ENCODE measurements at places on chromosomes 7 and 10.

GRCh38 chr7:30840141-30841024 lies 69.2 kb downstream of the MINDY4 start:
- DNase-seq, result no peak

DNA sequence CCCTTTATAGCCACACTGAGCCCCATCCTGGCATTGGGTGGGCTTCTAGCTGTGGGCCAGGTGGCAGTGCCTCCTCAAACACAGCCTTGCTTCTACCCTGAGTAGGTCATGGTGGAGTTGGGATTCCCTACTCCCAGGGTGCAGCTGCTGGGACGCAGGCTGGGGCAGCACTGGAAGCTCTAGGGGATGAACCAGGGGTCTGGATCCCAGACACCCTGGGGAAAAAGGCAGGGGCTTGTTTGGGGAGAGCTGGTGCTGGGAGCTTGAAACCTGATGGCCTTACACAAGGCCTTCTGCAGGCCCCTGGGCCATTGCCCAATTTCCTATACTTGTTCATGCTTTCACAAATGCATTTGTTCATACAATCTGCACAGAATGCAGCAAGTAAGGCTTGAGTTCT lies 103.7 kb upstream of the CTBP2 start:
- DNase-seq, result no peak

DNA sequence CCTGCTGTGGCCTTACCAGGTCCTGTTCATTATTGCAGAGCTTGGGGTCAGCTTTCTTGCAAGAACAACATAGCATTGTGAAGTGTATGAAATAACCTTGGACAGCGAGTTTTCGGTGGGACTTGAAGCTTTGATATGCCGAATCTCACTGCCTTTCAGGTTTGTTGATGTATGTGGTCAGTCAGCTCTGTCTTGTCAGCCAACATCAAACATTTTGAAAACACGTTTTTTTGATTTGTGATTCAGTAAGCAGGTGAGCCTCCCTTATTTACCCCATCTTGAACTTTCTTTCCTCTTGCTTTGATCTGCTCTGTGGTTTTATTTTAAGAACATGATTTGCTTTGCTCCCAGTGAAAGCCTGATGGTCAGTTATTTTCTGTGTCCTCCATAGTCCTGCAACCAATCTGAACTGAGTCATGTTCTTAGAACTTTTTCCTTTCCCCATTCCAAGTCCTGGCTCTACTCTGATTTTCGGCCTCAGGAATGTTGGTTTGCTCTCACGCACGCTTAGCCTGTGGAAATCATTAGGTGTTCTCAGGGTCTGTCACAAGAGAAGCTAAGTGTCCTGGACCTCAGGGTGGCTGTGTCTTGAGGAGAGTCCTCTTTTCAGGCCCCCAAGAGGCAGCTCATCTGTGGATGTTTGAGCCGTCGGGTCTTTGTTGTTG lies 8.7 kb downstream of the WBP1L start:
- DNase-seq, result no peak

DNA sequence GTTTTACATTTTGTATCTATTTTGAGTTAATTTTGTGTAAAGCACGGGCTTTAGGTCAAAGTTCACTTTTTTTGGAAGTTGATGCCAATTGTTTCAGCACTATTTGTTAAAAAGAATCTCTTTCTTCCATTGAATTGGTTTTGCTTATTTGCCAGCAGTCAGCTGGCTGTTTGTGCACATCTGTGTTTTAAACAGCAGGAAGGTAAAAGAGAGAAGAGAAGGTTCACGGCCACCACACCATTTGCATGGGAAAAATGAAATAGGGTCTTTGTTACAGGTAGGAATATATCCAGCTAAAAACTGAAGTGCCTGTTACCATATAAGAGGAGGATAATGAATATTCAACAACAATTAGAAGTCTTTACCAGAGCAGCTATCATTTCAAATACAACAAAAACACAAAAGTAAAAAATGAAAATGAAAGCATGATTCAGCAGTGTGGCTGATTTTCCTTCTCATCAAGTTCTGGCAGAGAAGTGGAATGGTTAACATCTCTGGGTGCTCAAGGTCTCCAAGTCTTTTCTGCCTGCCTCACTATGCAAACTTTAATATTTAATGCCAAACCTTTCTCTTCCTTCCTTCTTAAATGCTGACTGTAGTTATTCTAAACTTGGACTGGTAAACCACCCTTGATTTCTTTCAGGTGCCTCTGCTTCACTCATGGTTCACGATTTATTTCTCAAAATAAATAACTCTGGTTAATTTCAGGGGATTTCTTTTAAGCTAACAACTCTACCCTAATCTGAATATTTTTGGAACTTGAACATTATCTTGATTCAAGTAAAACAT lies 841.5 kb downstream of the GRM8 start:
- no peak for DNase-seq

GRCh38 chr10:131062621-131063260 lies 248.8 kb downstream of the TCERG1L start:
- DNase-seq, result no peak

- DNase-seq, result no peak
Measured at GRCh38 chr10:84626397-84627087, 298.2 kb downstream of the CCSER2 start.

DNA sequence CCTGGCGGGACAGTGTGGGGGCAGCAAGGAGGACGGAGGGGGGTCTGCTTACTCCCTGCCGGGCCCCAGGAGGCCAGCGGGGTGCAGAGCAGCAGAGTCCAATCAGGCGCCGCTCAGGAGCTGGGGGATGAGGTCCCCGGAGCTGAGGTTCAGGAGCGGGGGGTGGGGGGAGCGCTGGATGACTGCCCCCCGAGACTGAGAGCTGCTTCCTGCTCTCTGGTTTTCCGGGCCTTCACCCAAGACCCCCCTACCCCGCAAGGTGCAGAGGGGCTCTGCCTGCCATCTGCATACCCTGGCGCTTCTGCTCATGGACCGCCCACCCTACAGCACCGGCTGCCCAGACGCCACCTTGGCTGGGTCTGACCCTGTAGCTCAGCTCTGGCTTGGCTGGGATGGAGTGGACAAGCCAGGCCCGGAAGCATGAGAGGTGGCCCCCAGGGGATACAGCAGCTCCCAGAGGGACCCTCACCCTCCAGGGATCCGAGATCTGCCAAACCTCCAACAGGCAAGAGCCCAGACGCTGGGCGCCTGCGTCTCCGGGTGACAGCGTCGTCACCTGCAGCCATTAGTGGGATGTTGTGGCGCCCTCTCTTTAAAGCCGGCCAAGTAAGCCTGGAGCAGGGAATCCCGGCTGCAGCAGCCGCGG lies 930 bp downstream of the KNDC1 start:
- DNase-seq, result no peak

DNA sequence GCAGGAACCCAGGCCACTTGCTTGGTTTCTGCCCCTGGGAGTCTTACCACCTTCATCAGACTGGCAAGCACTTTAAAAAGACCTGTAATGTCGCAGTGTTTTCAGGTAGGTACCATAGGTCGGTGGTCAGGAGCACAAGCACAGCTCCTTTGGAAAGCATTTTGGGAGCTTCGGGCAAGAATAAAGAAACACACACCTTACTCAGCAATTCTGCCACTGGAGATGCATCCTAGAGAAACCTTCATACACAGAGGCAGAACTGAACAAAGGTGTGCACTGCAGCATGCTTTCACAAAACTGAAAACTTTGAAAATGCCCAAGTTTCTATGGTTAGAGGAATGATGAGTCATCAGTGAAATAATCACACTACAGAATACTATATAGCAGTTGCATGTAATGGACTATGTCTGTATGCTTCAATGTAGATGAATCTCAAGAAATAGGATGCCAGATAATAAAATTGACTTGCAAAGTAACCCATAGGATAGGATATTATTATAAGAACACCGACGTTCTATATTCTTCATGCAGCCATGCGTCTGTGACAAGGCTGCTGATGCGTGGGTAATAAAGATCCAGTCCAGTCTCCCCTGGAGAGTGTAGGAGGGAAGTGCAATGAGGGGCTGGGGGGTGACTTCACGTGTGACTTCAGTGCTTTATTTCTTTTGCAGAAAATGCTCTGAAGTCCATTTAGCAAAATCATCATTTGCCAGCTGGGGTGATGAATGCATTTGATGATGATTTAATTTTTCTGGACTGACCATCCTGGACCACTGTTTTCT lies 309.5 kb downstream of the WDR37 start:
- DNase-seq, result no peak

DNA sequence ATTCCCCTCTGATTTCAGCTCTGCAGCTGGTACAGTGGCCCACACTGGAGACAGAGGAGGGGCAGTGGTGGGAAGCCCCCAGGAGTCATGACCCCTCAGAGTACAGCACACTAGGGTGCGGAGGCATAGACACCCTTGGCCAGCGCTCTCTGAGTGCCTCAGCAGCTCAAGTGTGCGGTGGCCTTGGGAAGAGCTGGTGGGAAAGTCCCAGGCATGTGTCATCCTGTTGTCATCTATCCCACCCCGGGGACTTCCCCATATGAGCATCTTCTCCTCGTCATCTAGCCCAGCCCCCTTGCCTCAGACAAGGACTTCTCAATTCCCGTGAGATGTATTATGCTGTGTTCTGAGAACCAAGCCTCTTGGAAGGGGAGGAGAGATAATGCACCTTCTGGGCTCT lies 15.6 kb upstream of the PPIF start:
- peak; percentile 18 for DNase-seq

DNA sequence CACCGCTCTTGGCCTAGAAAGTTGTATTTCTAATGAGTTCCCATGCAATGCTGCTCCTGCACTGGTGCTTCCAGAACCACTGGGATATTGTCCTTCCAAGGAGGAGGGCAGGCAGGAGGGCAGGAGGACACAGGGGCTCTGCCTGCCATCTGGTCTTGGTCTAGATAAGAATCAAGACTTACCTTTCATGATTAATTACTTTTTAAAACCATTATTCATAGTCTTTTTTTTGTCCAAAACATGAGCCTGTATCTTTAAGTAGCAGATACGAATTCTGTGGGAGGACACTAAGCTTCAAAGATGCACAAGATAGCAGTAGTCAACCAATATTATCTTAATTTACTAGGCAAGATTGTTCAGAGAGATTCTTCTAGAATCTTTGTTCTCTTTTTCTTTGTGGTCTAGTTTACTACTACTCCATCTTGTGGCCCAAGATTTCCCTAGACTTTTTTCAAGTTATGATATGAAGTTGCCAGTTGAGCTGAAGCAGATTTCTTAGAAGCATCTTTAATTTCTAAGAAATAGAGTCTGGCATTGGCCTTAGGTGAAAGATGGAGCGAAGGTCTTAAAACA lies 57.6 kb downstream of the RBM33 start:
- DNase-seq, result no peak

DNA sequence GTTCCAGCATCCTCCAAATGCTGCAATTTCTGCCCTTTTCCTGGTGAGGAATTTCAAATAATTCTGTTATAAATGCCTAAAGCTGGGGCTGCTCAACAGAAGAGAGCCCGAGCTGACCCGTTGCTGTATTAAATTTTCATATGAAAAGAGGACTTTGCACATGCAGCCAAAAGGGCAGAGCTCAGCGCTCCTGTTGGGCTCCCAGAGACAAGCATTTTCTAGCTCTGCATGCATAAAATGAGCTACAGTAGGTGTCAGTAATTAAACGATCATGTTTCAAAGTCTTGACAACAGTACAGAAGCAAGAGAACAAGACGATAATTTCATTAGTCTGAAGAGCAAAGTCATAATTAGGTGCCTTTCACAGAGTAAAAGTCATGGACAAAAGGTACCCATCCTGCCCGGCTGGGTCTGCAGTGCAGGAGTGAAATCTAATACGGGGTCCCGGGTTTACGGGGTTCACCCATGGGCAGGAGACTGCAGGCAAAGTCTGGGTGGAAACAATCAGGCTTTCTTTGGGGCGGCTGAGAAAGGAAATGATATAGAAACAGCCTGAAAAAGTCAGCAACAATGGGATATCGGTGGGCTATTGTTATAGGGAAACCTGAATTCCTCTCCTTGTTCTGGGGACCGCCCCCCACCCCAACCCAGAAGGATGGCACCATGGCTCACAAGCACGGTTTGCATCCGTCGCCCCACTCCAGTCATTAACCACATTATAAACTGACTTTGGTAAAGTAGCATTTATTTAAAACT lies 66.0 kb downstream of the EBF3 start:
- DNase-seq, result no peak

GRCh38 chr7:13407911-13408310 lies 581.6 kb downstream of the ETV1 start:
- no peak for DNase-seq

DNA sequence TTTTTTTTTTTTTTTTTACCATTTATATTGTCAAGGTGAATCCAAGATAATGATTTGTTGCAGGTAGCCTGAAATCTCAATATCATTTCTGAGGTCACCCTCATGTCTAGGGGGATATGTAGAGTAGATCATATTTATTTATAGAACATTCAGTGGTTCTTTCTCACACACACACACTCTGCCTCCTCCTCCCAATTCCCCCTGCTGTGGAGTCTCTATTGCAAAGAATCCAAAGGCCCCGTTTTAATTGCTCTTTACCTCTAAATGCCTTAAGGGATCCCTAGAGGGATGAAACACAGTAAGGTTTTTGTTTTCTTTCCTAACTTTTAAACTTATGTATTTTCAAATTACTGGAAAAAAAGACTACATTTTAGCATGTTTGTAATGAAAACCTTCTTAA lies 170.0 kb downstream of the PRKG1 start:
- DNase-seq, result no peak

- DNase-seq, result no peak
Measured at GRCh38 chr10:123096452-123096851, 39.3 kb upstream of the HMX3 start.

- no peak for DNase-seq
Measured at GRCh38 chr7:75734586-75735458, 3.9 kb downstream of the HIP1 start.

DNA sequence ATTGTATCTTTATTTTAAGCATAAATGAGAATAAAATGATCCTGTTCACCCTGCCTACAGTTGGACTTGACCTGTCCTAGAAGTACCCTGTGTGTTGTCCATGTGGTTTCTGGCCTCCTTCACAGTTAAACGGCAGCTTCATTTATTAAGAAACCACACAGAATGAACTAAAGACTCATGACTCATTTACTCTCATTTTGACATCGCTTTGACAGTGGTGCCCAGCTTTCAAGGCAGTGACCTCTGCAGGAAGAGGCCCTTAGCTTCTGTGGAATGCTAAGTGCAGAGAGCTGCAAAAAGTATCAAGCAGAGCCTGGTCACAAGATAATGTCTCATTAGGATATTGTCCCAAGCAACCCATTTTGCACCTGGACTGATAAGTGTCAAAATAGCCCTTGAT lies 93.4 kb downstream of the AVL9 start:
- no peak for DNase-seq

DNA sequence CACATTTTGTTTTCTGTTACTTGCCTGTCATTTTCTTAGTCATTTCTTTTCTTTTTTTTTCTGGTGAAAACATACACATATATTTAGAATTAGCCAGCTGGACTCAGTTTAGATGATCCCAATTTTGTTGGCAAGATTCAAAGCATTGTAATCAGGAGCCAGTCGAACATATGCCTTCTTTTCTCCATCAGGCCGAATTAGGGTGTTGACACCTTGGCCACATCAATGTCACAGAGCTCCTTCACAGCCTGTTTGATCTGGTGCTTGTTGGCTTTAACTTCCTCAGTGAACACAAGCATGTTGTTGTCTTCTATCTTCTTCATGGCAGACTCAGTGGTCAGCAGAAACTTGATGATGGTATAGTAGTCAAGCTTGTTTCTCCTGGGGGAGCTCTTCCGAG lies 32.6 kb downstream of the PHF14 start:
- DNase-seq, result no peak
